Activated CD4-positive, alpha-beta T cell treated with anti-CD3 and anti-CD28 coated beads, Interleukin-10, Interleukin-2, amounts not matched to agents 100 ng/mL and 50 ng/mL, durations not matched to agents 16 hours and 8 hours (primary cell): ENCODE measurements at places on chromosomes 6 and 20.

GRCh38 chr6:40634429-40634828 lies 47.3 kb upstream of the LRFN2 start:
- no peak for DNase-seq

- no peak for DNase-seq
Observed at GRCh38 chr6:127952831-127953230, 52.0 kb upstream of the THEMIS start.

- DNase-seq = no peak
Observed at GRCh38 chr6:35096129-35096862, 44.8 kb downstream of the TCP11 start.

DNA sequence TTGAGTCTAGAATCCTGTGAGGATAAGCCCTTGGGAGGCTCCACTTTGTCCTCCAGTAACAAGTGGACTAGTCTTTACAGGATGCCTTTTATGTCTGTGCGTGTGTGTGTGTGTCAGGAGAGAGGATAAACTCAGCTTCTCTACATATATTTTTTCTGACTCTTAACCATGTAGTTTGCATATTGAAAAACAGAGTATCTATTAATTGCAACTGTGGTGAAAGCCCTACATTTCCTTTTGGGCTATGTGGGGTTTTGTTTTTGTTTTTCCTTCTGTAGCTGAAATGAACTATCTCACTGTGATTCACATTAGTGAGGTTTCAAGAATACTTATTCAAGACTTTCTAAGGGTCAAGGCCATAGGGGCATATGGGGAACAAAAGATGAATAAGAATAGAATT lies 17.7 kb downstream of the TPBG start:
- no peak for DNase-seq

- no peak for DNase-seq
Observed at GRCh38 chr6:35859367-35859766, 54.2 kb downstream of the LHFPL5 start.

- DNase-seq = no peak
Observed at GRCh38 chr20:50412069-50412468, 98.1 kb upstream of the PTPN1 start.
